H54 (cell line): ENCODE measurements at places on chromosomes 1 and 21.

DNA sequence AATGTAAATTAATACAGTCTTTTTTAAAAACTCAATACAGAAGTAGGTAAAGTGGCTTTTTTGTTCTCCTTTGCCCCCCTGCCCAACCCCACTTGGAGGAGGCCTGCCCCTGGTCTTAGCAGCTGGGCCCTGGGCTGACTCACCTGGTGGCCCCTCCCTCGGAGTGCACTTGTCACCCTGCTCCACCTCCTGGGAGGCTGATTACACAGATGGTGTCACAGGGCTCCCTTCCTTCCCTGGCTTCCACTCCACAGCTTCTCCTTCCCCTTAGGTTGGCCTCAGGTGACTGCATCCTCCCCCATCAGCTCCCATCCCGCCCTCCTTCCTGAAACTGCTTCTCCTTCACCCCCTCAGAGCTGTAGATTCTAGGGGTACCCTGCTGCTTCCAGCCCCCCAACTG, 11.7 kb upstream of the CAPN9 start:
- no peak for DNase-seq

DNA sequence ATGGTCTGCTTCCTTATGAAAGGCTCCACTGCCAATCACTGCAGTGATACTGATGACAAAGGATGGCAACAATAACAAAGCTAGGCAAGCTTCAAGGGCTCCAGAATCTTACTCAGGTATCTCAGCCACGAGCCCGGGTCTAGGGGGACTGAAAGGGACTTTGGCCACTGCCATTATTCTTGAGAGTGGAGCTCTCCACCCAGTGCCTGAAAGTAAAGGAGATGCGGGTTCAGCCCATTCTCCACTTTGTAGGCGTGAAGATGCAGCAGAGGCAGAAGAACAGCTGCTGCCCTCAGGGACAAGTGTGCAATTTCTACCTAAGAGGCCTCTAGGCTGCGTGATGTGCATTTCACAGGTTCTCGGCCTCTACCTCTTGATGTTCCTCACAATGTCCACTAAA, 31.4 kb upstream of the SLAMF9 start:
- DNase-seq, result no peak

GRCh38 chr1:212455401-212455800, 22.7 kb downstream of the NENF start:
- no peak for DNase-seq

GRCh38 chr1:93633313-93633712, 48.3 kb downstream of the BCAR3 start:
- no peak for DNase-seq

DNA sequence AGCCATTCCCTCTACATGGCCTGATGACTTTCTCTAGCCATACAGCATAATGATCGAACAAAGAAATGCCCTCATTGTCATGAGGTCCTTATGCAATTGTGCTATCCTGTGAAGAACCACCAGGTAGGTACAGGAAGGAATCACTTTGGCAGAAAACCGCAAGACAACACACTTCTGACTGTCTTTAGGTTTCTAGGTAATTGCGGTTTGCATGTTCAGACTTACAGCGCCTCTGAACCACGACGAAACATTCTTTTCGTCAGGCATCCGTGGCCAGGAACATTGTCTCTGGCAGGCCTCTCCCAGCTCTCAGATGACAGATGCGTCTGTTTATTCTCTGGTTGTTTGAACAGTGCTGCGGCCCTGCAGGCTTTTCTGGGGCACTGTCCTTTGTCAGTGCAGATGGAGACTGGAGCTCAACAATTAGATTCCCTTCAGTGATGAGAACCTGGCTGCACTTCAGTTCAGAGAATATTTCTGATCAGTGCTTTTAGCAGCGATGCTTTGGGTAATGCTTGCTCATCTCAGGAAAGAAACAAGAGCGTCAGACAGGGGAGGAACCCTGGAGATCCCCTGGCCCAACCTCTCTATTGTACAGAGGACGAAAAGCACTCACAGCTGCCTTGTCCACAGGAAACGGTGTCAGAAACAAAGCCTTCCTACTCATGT, 63.4 kb downstream of the B3GALT5 start:
- DNase-seq, result no peak

DNA sequence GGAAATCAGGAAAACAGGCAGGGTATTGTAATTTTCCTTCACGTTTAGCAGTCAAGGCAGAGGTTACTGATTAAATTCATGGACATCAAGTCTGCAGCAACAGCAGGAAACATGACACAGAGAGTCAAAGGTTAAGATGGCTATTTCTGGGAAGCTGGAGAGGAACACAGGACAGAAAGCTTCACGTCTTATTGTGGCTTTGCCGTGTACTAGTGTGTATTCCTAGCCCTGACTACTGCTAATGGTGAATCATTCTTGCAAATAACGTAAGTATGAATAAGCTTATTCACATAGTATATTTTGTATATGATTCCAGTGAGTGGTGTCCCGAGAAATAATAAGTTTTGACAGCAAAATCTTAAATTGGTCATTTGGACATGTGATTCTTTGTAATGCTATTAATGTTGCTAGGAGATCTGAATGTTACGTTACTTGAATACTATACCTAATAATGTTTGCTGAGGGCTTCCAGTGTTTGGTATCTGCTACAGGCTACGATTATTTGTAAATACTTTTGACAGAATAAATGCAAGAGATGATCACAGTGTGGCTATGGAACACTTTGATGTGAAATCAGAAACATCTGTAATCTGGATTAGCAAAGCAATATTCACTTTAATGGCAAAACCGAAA, 77.4 kb downstream of the DISP1 start:
- DNase-seq, result no peak

DNA sequence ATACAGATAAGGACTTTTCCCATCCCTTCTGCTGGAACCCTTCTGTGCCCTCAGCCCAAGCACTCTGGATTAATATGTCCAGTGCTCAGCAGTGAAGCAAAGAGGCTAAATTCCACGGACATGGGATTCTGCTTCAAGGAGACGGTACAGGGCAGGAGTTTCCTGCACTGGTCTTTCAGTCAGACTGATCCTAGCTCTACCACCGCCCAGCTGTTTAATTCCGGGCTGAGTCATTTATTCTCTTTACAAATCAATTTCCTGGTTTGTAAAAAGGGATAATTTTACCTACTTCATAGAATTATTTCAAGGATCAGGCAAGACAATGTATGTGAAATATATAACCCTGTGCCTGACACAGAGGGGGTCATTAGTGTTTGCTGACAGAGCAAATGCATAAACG, 41.6 kb upstream of the NRDC start:
- DNase-seq, result no peak
